H9 (cell line): ENCODE measurements at places on chromosomes 12 and 14.

GRCh38 chr12:110545812-110546211 lies 37.3 kb downstream of the PPTC7 start:
- DNase-seq, result no peak

GRCh38 chr12:41645624-41646023 lies 457.5 kb downstream of the PDZRN4 start:
- DNase-seq, result no peak

GRCh38 chr12:130127912-130128789 lies 34.1 kb upstream of the FZD10 start:
- DNase-seq, result no peak

DNA sequence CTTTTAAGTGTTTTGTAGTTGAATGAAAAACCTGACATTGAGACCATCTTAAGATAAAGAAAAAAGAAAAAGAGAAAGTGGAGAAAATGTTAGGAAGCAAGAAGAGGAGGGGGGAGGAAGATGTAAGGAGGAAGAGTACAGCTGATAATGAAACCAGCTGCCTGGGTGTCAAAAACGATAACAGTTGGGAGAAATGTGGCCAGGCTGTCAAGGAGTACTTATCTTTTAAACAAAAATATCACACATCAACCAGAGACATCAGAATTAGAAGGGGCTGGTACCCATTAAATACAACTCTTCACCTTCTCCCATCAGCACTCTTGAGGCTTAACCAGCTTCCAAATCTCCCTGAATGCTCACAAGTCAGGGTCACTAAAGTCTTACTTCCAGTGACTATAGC lies 4.5 kb downstream of the SLC11A2 start:
- no peak for DNase-seq

- no peak for DNase-seq
Observed at GRCh38 chr14:53999061-53999488, 42.5 kb upstream of the BMP4 start.

- DNase-seq, result no peak
Observed at GRCh38 chr12:76237086-76237701, 111.0 kb downstream of the BBS10 start.

DNA sequence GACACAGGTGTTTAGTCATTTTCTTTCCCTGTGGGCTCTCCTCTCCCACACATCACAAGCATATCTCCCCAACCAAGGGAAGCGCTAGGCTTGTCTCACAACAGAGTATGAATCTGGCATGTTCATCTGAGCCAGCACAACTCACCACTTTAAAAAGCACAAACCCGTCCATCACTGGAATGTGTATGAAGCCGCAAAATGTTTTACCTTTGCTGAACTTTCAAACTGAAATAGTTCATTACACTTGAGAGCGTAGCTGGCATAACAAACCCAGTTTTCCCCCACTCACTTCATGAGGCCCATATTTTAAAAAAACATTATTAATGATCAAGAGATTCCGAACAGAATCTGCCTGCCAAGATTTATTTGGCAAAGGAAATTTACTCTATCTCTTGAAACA lies 15.8 kb downstream of the NID2 start:
- DNase-seq, result no peak

GRCh38 chr12:61095111-61095510 lies 1165.1 kb upstream of the USP15 start:
- no peak for DNase-seq

- DNase-seq, result no peak
Observed at GRCh38 chr14:39763402-39763890, 331.2 kb upstream of the FBXO33 start.

GRCh38 chr12:19199332-19199731 lies 69.8 kb downstream of the PLEKHA5 start:
- DNase-seq, result no peak

GRCh38 chr12:50988051-50988450 lies 35.7 kb downstream of the HIGD1C start:
- no peak for DNase-seq

DNA sequence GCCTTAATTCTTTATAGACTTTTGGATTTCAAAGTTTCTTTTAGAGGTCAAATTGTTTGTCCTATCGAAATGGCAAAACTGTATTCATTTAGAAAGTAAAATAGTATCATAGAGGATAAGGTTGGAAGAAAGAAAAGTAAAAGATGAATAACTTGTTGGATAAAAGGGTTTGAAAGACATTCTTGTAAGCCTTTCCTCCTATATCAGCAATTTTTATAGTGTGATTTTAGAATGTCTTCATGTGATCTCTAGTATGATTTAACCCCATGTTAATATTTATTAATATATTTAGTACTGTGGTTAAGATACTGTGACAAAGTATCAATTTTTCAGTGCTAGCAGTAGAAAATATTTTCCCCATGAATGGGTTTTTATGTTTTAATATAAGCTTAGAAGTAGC lies 4.5 kb downstream of the ARF6 start:
- no peak for DNase-seq

DNA sequence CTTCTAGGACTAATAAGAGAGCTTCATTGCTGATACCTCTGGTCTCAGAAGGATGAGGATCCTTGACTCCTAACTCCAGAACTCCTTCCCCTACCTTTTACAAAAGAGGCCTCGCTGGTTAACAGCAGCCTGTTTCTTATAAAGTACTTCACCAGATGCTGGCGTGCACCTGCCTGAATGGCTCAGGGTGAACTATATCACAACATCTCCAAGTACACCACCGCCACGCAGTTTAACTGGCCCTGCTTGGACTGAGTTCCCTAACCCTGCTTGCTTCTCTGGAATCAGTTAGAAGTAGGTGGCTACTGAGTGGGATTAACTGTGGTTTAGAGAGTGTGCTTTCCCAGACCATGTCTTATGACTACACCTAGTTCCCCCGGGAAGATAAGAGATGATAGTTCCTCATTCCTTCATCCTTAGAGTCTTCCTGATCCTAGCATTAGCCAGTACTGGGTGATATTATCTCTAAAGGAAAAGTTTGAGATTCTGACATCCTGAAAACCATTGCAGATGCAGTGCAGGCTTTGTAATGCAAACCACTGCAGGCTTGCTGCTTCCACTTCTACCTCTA lies 3.0 kb downstream of the FOXJ2 start:
- DNase-seq, result no peak

- DNase-seq, result no peak
Observed at GRCh38 chr12:105906561-105906960, 232.2 kb downstream of the NUAK1 start.

- DNase-seq, result peak; percentile 20
Observed at GRCh38 chr12:1481906-1482305, 112.5 kb downstream of the FBXL14 start.

DNA sequence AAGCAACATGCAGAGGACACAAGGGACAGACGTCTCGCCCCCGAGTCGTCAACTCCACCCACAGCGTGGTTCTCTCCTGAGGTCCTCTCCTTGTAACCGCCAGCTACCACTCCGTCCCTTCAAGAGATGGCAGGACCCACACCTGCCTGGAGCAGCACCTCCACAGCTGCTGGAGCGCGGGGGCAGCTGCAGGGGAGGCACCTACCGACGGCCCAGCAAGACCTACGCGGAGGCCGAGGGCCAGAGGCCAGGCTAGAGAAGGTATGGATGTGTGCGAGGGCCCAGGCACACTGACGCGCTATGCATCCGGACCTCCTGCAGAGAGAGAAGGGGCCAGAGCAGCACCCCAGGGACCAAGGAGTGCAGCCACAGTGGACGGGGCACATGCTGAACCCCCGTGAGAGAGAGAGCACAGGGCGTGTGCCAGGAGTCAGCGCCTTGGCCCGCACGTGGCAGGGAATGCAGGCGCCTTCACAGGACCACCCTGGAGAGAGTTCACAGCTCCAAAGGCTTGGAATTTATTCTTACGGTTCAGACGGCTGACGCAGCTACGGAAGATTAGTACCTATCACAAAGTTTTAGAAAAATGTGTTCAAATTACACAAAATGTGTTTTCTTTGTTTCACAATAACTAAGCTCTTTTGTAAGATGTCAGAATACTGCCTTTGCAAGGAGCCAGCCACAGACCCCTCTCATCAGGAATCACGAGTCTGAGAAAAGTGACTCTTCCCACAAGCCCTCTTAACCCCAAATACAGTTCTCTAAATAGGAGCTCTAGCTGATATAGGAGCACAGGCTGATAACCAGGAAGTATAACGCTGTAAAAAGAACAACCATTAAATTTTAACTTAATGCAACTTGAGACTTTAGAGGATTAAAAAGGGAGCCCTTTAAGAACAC lies 36.8 kb downstream of the CDC42BPB start:
- no peak for DNase-seq
